Colonic mucosa (tissue), 4 donors: ENCODE measurements at places on chromosomes 1 and 21.

DNA sequence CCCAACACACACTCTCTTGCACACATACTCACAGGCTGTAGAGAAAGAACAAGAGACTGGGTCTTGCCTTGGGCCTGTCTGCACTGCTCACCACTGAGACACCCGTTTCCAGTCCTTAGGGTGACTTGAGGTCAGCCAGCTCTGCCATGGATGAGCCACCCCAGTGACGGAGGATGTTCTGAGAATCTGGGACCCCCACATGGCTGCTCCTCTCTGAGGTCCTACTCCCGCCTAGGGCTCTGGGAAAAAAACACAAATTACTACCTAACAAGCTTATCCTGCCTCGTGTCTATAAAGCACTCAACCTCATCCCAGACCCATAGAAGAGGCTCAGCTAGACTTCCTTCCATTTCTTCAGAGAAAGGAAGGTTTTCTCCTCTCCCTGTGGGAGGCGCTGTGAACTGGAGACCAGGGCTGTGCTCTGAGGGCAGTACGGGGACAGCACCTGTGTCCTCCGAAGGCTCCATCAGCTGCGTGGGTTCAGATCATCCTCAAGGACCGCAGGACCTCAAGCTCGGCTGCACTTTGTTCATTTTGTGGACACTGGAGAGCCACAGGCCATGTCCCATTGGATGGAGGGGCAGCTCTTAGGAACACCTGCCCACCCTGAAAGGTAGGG lies 4.3 kb upstream of the CLEC20A start:
- DNase-seq: no peak

DNA sequence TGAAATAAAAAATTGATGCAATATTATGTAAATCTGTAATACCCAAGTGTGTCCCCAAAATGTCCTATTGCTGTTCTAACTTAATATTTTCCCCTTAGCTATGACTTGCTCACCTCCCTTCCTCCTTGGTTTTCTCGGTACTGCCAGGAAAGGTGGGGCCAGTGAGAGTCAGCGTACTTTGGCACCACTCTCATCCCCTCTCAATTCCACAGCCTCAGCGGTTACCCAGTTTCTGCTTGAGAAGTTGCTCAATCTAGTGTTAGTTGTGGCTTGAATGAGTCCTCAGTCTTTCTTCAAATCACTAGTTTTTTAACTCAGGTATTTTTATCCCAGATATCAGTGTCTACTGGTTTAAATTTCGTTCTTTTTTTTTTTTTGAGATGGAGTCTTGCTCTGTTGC lies 32.3 kb downstream of the BCAS2 start:
- no peak for DNase-seq

DNA sequence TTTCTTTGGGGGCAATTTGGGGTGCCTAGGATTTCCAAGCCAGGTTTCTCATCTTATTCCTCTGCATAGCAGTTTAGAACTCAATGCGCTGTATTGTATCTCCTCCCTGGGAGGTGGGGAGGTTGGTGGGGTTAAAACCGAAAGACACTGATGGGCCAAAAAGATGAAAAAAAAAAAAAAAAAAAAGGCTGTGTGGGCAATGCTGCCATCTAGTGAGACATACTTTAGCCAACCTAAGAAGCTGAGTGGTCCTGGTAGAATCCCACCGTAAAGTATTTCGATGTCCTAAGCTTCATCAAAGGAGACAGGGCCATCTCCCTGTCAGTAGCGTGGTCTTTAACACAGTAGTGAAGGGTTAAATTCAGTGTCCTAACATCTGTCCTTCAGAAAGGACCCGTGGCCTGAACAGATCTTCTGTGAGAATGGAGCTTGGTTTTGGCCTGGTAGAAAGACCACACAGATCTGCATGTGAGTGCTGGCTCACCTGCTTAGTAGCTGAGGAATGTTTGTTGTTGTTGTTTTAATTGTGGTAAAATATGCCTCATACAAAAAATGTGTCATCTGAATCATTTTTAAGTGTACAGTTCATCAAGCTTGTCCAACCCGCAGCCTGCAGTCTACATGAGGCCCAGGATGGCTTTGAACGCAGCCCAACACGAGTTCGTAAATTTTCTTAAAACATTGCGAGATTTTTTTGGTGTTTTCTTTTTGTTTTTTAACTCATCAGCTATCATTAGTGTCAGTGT lies 226.2 kb downstream of the KIF26B start:
- DNase-seq: no peak

DNA sequence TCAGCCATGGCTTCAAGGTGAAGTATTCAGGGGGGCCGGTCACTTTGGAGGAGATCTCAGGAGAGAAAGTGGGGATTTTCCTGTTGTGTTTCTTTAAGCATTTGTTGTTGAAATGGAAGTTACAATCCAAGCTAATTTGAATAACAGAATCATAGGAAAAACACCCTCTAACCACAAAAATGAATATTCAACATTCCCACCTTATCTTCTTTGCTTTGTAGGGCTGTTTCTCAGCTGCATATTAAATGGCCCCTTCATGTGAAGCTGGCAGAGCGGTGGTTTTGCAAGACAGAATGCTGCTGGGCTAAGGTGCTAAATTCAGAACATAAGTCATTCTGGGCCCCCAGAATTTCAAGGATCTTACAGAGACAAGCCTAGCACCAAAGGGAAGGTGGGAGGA lies 279.0 kb downstream of the RRAGC start:
- no peak for DNase-seq
